GM10248 (cell line): ENCODE measurements at places on chromosomes 11 and 22.
A peak's percentile ranks its signal among the peaks of the same experiment; 100 is the strongest.

DNA sequence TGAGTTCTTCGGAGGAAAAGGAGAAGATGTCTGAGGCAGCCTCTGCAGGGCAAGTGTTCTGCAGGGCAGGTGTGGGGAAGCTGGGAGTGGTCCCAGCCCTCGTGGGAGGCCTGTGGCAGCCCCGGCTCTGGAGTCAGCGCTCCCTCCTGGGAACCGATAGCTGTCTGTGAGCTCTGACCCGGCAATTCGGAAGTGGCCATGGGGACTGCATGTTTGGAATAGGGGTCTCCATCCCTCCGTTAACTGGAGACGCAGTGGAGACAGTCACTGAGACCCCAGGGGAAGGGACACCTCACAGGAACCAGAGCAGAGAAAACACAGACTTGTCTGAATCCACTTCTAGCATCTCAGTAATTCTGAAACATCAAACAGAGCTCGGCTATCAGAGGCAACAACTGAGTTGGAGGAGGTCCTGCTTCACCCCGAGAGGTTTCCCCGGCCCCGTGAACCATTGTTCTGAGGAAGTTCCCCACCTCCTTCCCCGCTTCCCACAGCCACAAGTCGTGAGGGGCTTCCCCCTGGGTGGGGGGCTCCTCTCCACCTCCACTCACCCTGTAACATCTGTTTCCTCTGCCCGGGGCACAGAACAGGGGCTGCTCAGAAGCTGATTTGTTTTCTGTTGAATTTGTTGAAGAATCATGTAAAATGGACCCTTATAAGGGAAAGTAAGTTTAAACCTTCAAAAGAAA lies 99.6 kb downstream of the BRD1 start:
- DNase-seq = no peak

DNA sequence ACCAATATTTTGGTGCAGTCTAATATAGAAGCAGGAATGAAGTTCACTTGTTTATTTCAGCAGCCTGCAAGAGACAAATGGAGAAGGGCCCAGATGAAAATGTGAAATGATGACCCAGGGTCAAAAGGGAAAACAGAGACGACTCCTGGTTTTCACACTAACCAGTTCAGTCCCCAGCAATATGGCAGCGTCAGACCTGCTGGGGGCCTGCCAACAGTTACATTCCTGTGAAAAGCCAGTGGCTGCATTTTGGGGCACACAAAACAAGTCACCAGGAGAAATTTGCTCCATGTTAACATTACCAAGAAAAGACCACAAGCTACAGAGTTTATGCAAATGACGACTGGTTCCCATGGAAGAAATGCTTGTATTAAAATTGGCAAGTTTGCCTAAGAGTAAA lies 80.2 kb downstream of the CCDC34 start:
- no peak for DNase-seq

DNA sequence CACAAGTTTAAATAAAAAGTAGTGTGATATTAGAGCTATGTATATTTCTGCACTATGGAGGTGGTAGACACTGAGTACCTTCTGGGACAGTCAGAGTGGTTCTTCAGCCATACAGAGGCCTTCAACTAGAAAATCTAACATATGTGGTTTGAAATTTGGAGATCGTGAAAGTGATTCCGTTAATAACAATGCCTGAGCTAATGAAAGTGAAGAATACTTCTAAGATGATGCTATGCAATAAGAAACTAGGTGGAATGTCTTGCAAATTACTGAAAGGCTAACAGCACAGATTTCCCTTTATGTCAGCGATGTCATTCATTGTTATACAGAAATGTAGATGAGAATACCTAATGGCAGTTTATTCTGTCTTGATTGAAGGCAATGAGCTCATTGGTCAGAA lies 1984.7 kb upstream of the RAG2 start:
- DNase-seq = no peak

DNA sequence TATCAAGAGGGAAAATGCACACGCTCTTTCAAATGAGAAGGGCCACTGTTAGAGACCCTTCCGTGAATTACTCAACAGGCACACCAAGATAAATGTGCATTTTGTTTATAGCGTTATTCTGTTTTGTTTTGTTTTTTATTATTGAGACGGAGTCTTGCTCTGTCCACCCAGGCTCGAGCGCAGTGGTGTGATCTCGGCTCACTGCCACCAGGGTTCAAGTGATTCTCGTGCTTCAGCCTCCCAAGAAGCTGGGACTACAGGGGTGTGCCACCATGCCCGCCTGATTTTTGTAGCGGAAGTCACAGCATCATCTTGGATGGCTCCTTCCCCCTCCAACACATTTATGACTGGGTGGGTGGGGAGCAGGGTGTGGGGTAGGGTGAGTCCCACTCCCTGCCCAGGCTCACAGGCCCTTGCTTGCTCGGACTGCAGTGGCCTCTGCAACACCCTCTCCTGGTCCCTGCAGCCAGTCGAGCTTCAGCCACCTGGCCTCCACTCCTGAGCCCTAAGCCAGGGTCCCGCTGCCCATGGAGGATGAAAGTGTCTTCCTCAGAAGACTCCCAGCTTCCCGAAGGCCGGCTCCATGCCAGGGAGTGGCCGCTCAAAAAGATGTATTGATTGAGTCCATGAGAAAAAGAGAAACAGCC lies 68.0 kb downstream of the RTL6 start:
- no peak for DNase-seq

- DNase-seq = peak; percentile 40
Measured at GRCh38 chr22:46769191-46769675, 6.8 kb downstream of the TBC1D22A start.

GRCh38 chr22:29469755-29470154 lies 10.3 kb upstream of the NEFH start:
- no peak for DNase-seq

- DNase-seq = no peak
Measured at GRCh38 chr11:68142441-68143309, 21.5 kb upstream of the CHKA start.

DNA sequence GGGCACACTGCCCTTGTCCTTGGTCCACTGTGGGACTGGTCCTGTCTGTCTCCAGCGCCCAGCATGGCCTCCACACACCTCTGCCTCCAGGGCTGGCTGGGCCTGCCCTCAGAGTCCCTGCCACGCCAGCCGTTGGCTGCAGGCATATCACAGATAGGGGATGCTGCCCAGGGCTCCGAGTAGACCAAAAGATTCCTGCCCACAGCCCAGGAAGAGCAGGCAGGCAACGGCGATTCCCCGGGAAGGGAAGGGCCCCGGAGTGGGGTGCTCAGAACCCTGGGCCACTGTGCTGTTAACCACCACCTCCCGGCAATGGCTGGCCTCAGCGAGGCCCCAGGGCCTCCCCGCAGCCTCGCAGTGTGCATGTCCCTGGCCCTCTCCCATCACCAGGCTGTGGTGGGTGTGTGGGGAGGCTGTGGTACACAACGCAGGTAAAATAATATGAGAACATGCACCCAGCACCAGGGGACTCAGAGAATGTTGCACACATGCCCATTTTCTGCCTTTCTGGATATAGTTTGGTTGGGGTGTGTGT lies 2.2 kb downstream of the IFITM5 start:
- no peak for DNase-seq

DNA sequence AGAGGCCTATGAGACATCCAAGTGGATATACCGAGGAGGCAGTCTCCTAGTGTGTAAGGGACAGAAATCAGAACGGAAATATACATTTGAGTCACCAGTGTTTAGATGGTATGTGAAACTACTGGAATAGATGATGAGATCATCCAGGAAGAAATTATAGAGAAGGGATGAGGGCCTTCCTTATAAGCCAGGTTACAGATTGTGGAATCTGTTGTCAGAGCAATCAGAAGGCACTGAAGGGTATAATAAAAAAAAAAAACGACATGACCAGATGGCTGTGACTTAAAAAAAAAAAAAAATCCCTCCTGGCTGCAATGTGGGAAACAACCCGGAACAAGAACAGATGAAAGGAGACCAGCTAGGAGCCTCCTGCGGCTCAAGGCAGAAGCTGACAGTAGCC lies 2.7 kb downstream of the MAJIN start:
- DNase-seq = no peak

- no peak for DNase-seq
Measured at GRCh38 chr22:45689211-45689610, 17.6 kb downstream of the ATXN10 start.

DNA sequence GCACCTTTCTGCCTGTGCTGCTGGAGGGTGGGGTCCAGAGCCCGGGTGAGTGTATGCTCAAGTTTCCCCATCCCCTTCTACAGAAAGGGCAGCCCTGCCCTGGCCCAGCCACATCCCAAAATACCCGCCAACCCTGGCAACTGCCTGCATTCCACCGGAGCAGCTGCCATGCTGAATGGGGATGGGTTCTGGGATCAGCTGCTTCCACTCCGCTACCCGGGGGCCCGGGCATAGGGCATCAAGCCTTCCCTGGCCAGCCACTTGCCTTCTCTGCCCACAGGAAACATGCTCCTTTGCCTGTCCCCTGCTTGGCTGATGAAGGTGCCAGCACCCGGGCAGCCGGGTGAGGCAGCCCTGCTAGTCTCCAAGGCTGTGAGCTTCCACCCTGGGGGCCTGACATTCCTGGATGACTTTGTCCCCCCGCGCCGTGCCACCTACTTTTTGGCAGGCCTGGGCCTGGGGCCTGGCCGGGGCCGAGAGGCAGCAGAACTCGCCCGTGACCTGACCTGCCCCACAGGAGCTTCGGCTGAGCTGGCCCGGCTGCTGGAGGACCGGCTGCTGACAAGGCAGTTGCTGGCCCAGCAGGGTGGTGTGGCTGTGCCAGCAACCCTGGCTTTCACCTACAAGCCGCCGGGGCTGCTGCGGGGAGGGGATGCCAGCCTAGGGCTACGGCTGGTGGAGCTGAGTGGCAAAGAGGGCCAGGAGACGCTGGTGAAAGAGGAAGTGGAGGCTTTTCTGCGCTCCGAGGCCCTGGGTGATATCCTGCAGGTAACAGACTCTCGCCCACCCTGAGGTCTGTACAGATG lies 3.2 kb downstream of the CARNS1 start:
- no peak for DNase-seq

DNA sequence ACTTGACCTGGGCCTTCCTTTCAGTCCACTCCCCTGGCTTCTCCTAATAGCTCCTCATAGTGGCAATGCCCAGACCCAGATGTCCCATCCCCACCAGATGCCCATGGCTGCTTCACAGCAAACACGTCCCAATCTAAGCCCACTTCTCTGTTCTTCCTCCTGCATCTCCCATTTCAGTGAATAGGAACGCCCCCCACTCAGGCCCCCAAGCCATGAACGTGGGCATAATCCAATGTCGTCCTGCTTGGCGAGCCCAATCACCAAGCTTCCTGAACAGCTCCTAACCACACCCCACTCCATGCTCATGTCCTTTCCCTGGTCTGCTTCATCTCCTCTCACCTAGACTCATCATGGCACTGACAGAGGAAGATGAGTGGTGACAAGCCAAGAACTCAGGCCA lies 8.9 kb downstream of the IL18BP start:
- no peak for DNase-seq

GRCh38 chr11:134036492-134037045 lies 32.3 kb upstream of the JAM3 start:
- no peak for DNase-seq

GRCh38 chr11:94546162-94546470 lies 2.4 kb downstream of the FUT4 start:
- DNase-seq = no peak

- DNase-seq = no peak
Measured at GRCh38 chr11:45451766-45452440, 165.8 kb upstream of the SYT13 start.

GRCh38 chr11:72577271-72577721 lies 96.9 kb downstream of the PDE2A start:
- DNase-seq = no peak

GRCh38 chr11:112760396-112761059 lies 200.7 kb upstream of the NCAM1 start:
- DNase-seq = no peak

DNA sequence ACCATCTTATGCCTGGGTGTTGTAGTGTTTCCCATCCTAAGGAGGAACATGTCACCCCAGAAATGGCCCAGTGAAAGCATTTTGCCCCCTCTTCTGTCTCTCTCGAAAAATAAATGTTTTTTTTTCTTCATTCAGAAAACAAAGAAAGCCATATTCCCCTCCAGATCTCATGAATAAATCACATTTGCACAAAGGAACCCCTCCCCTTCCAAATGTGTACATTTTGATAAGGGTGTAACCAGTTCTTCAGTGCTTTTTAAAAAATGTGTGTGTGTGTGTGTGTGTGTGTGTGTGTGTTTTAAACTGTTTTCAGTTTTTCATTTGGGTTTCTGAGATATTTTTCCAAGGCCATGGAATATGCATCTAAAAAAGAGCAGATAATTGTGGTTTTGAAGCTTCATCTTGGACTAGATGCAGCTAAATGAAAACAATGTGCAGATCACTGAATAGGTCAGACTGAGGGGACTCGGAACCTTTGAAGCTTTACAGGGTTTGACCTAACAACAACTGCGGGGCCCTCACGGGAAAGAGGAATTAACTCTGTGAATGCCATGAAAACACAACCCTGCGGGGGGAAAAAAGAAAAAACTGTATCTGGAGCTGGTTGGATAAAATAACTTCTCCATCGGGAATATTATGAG lies 76.4 kb downstream of the YAP1 start:
- DNase-seq = no peak

GRCh38 chr11:14327116-14327515 lies 31.9 kb downstream of the RRAS2 start:
- DNase-seq = no peak

- DNase-seq = no peak
Measured at GRCh38 chr22:37403267-37403960, 23.9 kb downstream of the ELFN2 start.

DNA sequence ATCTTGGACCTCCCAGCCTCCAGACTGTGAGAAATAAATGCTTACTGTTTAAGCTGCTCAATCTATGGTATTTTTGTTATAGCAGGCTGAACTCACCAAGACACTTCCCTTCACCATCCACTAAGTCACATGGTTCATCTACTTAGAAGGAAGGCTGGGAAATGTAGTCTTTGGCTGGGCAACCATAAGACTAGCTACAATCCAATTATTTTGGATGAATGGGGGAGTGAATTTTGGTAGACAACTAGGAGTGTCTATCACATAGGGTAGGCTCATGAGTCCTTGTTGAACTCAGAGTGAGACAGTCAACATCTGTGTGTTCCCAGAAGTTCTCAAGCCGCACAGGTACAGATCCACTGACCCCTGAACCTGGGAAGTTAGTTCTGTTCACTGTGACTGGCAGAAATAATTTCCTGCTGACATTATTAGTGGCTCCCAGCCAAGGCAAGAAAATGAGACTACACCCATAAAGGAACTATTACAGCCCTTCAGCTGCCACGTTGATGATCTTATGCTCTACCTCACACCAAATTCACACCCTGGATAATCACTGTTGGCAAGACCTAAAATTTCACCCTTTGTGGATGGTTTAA lies 3.1 kb upstream of the SLC35C1 start:
- no peak for DNase-seq

DNA sequence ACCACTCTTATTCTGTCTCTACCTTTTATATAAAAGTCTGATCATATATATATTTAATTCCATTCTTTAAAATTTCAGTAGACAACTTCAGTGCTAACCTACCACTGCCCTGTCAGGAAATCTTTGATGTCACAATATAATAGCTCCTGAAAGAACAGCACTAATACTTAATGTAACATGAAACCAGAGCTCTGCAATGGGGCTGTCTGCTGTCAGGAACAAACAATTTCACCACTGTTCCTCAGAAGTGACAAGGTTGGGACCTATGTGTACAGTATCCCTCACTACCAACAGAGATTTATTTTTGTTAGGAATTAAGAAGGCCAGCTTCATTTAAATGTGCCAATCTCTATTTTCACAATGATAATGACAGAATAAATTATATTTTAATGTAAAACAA lies 165.5 kb upstream of the C11orf58 start:
- DNase-seq = no peak
